A549 treated with ZK216348 at 1 μM for 4 hours (cell line): ENCODE measurements at places on chromosomes 1 and 21. TPM values are rescaled to one million over a fixed set of nuclear protein-coding genes. Genes with fewer than 3 reads are reported as not detected.

SV2A gene
- total RNA-seq: 0.06 to 0.15 TPM (median 0.09 TPM) in 5 replicates

TRIM17 gene
- total RNA-seq: not detected in 5 replicates

NLRP3 gene
- not detected in 5 replicates for total RNA-seq

FAM110D gene
- total RNA-seq: 0.05 to 0.06 TPM in 2 of 5 replicates, not detected in the others

TRAF3IP3 gene
- total RNA-seq: not detected in 5 replicates

SELENOF gene
- 120 to 185 TPM (median 150 TPM) in 5 replicates for total RNA-seq

CELA3B gene
- not detected in 5 replicates for total RNA-seq

KCNA3 gene
- total RNA-seq: not detected in 5 replicates

LCE1F gene
- not detected in 5 replicates for total RNA-seq

SLC9C2 gene
- not detected in 5 replicates for total RNA-seq

LY9 gene
- 0.09 to 0.12 TPM (median 0.12 TPM) in 3 of 5 replicates, not detected in the others for total RNA-seq

KCNC4 gene
- total RNA-seq: 2.4 to 5.0 TPM (median 3.8 TPM) in 5 replicates

GPR161 gene
- total RNA-seq: 8.7 to 21.3 TPM (median 16.4 TPM) in 5 replicates

GRIK1 gene
- total RNA-seq: not detected in 5 replicates

KCNJ15 gene
- total RNA-seq: 0.06 to 0.17 TPM (median 0.07 TPM) in 3 of 5 replicates, not detected in the others

RHOU gene
- 4.3 to 8.4 TPM (median 7.6 TPM) in 5 replicates for total RNA-seq

MX1 gene
- 1.5 to 2.3 TPM (median 1.9 TPM) in 5 replicates for total RNA-seq

FCRLB gene
- 1.1 to 2.0 TPM (median 1.8 TPM) in 5 replicates for total RNA-seq

TCEA3 gene
- 0.42 to 0.72 TPM (median 0.46 TPM) in 4 of 5 replicates, not detected in the other for total RNA-seq

PROX1 gene
- 0.06 to 0.21 TPM (median 0.16 TPM) in 4 of 5 replicates, not detected in the other for total RNA-seq

LRIG2 gene
- 3.1 to 4.0 TPM (median 3.8 TPM) in 5 replicates for total RNA-seq

VCAM1 gene
- 0.06 TPM in 1 of 5 replicates, not detected in the others for total RNA-seq

MFN2 gene
- total RNA-seq: 30.8 to 37.4 TPM (median 34.7 TPM) in 5 replicates
